ENCODE measurements at places on chromosomes 6 and 20.

GRCh38 chr20:25136643-25137559 is 55.0 kb upstream of the VSX1 start:
- no peak for DNase-seq

GRCh38 chr6:18280084-18280483 is 15.8 kb upstream of the DEK start:
- no peak for DNase-seq

DNA sequence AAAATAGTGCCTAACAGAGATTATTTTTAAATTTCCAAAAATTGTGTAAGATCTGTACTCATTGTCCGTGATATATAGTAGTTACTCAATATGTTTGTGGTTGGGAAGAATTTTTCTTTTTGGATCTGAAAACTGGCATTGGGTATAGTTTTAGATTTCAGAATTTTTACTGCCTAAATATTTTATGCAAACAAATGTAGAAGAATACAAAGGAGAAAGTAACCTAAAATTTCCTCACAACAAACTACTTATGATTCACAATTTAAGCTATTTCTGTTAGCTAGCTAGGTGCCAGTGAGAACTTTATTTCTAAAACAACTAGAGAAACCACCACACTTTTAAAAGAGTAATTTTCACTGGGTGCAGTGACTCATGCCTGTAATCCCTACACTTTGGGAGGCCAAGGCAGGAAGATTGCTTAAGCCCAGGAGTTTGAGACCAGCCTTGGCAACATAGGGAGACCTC is 38.8 kb downstream of the SESN1 start:
- no peak for DNase-seq

DNA sequence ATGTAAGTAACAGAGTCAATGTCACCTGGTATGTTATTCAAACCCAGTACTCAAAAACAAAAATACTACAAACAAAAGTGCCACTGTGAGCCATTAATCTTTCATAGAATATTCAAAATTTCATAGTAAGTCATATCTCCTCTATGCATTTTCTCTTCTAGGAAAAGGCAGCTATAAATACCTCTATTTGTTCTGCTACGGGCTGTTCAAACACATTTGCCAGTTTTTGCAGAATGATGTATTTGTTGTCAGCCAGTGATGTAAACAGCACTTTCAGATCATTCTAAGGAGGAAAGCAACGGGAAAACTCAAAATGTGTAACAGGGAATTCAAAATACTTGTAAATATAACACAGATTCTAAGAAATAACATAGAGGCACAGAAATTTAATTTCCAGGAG is 388.2 kb downstream of the SYNE1 start:
- DNase-seq, result no peak

DNA sequence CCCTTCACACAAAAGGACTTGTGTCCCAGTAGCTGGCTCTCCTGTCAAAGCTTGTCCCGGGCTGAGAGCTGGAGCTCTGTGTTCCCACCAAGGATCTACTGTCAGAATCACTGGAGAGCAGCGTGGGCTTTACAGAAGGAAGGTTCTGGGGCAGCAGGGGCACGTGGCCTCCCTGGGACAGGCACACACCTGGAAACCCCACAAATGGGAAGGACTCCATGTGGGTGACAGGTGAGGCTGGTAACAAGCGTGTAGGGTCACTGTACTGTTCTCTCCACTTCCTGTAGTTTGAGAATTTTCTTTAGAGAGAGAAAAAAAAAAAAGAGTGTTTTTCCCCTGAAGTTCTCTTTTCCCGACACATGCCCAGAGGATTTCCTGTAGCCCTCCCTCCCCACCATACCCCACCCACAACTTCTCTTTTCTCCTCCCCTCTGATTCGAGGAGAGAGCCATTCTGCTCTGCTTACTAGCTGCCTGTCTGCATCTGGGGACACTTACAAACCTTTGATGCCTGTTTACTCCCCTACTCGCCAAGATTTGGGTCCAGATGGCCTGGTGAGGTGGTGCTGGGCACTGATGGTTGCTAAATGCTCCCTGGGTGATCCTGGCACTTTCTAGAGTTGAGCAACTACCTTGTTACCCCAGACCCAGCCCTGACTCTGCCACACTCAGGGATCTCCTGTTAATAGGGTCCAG is 84.1 kb upstream of the SIRPA start:
- no peak for DNase-seq

- DNase-seq, result no peak
These were observed 79.8 kb upstream of the CHD6 start for GRCh38 chr20:41697861-41698559.
